ENCODE measurements at places on chromosomes 7 and 10.

GRCh38 chr7:135320268-135320667 is 86.6 kb downstream of the STRA8 start:
- DNase-seq: no peak

DNA sequence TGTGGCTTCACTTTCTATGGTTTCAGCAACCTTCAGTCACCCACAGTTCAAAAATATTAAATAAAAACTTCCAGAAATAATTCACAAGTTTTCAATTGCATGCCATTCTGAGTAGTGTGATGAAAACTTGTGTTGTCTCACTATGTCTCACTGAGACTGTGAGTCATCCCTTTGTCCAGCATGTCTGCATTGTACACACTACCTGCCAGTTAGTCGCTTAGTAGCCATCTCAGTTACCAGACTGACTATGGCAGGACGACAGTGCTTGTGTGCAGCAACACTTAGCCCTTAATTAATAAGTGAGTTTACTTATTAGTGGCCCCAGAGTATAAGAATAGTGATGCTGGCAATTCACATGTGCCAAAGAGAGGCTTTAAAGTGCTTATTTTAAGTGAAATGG is 22.5 kb downstream of the CCDC186 start:
- no peak for DNase-seq

DNA sequence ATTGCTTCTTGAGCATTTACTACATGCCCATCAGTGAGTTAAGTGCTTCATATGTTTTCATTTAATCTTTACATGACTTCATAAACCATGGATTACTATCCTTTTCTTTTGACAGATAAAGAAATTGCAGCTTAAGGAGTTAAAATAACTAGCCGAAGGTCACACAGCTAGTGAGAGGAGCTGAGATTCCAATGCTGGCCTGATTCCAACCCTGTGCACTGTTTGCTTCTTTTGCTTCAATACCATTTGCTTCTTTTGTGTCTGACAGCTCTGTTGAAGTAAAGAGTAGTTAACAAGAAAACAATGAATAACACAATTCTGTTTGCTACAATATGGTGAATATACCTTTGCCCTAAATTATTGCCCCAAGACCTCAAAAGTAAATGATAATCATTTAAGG is 132.4 kb downstream of the GRM3 start:
- no peak for DNase-seq

DNA sequence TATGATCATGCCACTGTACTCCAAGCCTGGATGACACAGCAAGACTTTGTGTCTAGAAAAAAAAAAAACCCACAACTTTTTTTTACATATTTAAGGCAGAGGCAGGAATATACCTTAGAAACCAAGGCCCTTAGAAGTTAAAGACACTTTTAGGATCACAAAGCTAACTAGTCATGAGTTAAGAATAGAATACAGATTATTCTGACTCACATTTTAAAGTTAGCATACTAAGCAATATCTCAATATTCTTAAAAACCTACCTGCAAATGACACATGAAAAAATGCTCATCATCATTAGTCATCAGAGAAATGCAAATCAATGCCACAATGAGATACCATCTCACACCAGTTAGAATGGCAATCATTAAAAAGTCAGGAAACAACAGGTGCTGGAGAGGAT is 177.7 kb downstream of the CHCHD3 start:
- DNase-seq: no peak

DNA sequence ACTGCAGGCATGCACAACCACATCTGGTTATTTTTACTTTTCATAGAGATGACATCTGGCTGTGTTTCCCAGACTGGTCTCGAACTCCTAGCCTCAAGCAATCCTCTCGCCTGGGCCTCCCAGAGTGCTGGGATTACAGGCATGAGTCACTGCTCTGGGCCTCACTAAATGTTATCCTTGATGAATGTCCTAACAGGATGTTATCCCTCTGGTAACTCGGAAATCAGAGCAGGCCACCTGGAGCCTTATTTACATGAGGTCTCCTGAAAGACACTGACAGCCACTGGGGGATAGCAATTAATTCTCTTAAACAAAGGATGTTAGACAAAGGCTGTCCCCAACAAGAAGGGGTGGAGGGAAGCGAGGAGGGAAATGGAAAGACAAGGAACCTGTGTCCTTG is 4.5 kb upstream of the ZNF438 start:
- DNase-seq: no peak

DNA sequence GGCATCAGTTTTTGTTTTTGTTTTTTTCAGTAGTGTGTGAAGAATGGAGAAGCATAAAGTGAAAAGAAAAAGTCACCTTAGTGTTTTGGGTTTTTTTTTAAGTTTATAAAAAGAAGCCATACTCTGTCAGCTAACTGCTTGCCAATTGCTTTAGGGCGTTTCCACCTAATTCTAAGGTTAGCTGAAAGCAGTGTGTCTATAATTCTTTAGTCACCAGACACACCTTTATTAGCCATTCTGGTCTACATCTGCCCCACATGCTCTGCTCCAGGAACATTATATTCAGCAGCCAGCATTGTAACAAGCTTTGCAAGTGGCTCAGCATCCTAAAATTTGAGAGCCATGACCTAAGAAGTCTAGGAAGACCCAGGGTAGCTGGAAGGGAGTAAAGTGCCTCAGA is 14.1 kb upstream of the SLC16A12 start:
- DNase-seq: no peak

DNA sequence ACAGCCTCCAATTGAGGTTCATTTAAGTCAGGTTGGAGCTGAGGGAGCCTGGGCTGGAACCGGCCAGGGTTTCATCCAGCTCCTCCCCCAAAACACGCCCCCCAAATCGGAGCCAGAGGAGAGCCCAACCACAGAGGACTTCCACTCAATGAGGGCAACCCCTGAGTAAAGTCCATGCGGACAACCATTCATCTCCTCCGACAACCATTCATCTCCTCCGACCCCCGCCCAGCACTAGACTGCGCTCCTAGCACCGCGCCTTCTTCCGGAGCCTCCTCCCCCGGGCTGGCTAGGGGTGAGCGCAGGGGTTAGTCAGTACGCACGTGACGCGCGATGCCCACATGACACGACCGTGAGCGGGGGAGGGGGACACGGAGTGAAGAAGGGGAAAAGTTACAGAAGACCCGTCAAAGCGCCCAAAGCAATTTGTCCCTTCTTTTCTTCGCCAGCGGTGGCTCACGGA is 1.4 kb downstream of the MAGI2 start:
- DNase-seq: no peak

GRCh38 chr10:8137272-8137681 is 82.8 kb downstream of the GATA3 start:
- DNase-seq: no peak

DNA sequence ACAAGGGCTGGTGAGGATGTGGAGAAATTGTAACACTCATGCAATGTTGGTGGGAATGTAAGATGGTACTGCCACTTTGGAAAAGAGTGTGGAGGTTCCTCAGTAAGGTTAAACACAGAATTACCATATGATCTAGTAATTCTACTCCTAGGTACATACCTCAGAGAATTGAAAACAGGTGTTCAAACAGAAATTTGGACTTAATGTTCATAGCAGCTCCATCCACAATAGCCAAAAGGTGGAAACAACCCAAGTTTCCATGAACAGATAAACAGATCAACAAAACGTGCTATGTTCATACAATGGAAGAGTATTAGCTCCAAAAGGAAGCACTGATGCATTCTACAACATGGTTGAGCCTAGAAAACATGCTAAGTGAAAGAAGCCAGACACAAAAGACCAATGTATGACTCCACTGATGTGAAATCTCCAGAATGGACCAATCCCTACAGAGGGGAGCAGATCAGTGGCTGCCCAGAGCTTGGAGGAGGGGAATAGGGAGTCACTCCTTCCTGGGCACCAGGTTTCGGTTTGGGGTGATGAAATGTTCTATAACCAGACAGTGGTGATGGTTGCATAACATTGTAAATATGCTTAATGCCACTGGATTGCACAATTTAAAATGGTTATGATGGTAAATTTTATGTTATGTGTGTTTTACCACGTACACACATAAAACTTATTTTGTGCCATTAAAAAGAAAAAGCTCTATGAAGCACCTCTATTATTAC is 5.7 kb upstream of the WDR86 start:
- DNase-seq: no peak

DNA sequence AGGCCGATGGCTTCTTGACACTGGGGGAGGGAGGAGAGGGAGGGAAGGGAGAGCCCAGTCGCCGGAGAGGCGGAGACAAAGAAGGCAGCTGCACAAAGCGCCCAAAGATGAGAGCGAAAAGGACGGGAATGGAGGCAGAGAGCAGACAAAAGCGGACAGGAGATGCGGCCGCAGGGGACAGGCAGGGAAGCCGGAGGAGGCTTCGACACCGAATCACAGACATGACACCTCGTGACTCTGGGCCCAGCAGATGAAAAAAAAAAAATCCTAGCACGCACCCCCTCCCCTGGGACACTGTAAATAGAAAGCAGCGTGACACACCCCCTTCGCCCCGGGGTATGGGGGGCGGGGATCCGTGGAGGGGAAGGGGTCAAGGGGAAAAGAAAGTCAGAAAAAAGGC is 976 bp downstream of the NAT16 start:
- DNase-seq: no peak

- no peak for DNase-seq
Measured at GRCh38 chr7:50309721-50310120, 5.2 kb downstream of the IKZF1 start.

GRCh38 chr10:125709553-125710474 is 9.7 kb upstream of the EDRF1 start:
- no peak for DNase-seq

DNA sequence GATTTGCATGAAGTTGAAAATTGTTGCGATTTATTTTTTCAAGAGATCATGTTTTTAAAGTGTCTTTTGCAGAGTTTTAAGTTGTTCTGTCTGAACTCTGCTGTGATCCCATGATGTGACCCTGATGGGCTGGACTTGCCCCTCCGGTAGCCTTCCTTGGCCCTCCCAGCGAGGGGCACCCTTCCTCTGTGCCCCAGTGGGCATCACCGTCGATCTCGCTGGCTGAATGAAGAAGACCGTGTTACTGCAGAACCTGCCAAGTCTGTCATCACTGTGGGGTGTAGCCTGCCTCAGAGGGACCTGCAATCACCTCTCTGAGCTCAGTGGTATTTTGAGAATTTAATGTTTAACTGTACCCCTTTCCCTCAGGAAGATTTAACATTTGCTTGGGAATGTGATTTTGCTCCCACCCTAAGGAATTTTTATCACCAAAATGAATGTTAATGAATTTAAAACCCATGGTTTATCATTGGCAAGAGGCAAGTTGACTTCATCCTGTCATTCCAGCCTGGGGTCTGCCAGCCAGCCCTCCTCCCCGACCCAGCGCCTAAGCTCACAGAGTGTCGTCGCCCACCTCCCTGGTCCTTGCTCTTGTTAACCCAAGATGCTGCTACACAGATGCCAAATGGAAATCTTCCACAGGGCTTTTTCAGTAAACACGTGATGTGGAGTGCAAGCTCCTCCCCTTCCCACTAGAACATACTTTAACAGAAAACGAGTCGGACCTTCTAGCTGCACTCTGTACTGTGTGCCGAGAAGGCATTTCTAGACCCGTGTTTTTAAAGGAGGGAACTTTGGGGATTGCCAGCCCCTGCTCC is 115.4 kb downstream of the NT5C2 start:
- no peak for DNase-seq

GRCh38 chr10:95832216-95833041 is 75.3 kb upstream of the CC2D2B start:
- peak; percentile 22 for DNase-seq

DNA sequence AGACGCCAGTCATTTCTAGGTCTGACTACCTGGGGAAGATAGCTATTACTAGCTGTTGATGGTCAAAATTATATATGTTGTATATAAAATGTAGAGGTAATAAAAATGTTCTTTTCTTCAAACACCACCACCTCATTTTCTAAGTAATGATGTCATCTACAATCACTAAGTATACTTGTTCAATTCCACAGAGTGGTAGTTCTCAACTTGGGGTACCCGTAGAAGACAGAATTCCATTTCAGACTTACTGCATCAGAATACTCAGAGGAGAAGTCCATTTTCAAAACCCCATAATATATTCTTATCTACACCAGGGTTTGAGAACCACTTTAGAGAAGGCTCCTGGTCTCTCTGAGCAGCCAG is 191.9 kb downstream of the PTN start:
- no peak for DNase-seq

GRCh38 chr7:65809259-65809981 is 63.5 kb upstream of the VKORC1L1 start:
- no peak for DNase-seq

DNA sequence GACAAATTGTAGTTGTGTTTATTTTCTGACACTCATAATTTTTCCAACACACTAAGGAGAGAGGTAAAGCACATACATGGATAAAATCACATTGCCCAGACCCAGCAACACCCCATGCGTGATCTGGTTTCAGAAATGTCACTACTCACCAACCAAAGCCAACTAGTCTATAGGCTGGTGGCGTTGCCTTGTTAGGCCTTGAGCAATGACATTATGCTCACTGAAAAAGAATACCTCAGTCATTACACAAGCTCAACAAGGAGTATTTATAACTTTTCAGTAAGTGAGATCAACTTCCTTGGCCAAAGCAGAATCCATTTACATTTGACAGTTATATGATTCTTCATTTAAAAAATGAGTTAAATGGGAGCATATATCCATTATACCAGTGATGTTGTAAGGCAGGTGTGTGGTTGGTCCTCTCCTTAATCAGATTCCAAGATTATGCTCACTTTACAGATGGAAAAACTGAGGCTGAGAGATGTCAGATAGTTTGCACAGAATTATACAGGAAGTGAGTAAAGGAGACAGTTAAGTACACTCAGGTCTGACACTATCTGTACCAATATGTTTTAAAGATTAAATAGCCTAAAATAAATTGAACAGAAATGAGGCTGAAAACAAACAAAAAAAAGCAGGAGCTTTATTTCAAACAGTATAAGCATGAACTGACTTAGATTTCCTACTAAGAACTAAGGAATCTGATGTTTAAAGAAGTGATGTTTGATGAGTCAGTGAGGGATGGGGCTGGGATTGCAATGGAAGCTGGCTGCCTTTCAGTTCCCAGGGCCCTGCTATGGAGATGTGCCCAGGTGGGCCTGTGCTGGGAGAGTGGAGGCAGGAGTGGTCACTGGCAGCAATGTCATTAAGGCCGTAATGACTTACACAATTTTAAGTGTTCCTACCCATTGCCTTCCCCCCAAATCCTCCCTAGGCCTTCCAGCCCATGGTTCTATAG is 118.3 kb downstream of the RAPGEF5 start:
- DNase-seq: no peak

- no peak for DNase-seq
Measured at GRCh38 chr10:17644485-17644943, 563 bp downstream of the STAM start.

All from activated CD8-positive, alpha-beta memory T cell treated with anti-CD3 and anti-CD28 coated beads for 48 hours (primary cell).